Ecto neural progenitor cell (in vitro differentiated cells): ENCODE measurements at places on chromosomes 7 and 10.

GRCh38 chr10:130336617-130337304 is 200.6 kb downstream of the GLRX3 start:
- peak; percentile 50 for DNase-seq

DNA sequence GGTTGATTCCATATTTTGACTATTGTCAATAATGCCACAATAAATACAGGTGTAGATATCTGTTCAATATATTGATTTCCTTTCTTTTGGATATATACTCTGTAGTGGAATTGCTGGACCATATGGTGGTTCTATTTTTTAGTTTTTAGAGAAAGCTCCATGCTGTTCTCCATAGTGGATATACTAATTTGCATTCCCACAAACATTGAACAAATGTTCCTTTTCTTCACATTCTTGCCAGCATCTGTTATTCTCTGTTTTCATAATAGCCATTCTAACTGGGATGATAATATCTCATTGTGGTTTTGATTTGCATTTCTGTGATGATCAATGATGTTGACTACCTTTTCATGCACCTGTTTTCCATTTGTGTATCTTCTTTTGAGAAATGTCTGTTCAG is 973.7 kb downstream of the REEP3 start:
- no peak for DNase-seq

GRCh38 chr7:47818796-47819606 is 129.3 kb downstream of the PKD1L1 start:
- peak; percentile 64 for DNase-seq

DNA sequence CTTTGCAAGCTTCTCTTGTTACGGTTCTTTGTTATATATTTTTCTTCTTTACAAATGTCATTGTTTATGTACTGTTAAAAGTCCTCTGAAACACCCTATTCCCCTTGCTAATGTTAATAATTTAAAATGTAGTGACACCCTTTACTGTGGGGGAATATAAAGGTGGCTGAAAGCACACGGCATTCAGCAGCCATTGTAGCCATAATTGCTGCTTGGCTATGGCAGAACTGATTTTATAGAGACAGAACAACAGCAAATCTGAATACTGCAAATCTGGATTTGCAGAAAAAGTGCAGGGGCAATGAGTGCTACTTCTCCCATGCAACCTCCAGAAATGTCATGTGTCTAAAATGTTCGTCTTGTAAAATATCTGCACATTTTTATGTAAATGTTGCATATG is 3.7 kb upstream of the WASL start:
- no peak for DNase-seq

- DNase-seq: no peak
Observed at GRCh38 chr10:62655337-62655994, 149.1 kb upstream of the ADO start.

DNA sequence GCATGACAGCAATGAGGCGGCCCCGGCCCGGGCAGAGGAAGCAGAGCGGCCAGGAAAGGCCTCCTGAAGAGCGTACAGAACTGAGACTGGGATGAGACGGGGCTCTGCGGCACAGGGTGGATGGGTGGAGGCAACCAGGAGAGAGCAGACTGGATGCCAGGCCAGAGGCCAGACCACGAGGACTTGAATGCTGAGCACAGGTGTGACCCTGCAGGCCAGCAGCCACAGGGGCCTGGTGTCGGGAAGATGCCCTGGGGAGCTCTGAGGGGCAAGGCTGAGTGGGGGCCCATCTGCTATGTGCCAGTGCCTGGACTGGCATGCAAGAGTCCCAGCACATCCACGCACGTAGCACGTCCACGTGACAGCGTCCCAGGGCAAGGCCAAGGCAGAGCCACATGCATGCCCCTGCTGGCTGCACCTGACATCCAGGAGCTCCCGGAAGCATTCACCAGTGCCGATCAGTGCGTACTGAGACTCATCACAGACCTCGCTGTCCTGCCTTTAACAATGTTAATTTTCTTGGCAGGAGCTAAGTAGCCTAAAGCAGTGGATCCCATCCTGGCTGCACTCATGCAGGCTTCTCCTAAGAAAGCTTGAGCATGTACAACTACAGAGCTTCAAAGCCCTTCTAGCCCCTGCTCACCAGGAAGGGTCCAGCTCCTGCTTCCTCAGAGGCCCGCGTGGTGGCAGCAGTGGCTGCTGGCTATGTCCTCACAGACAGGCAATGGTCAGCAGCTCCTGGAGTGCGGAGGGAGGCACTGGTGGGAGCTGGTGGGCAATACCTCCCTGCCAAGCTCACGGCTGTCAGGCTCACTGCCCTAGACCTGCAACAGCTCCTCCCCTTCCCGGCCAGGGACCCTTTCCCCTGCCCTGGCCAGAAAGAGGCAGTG is 18.0 kb downstream of the GRID1 start:
- no peak for DNase-seq

GRCh38 chr10:689452-690371 is at the start of gene DIP2C:
DIP2C (minus strand) TSS chr10:689668; CDS start chr10:689578, 90 bp downstream.
- DNase-seq: peak; percentile 85

DNA sequence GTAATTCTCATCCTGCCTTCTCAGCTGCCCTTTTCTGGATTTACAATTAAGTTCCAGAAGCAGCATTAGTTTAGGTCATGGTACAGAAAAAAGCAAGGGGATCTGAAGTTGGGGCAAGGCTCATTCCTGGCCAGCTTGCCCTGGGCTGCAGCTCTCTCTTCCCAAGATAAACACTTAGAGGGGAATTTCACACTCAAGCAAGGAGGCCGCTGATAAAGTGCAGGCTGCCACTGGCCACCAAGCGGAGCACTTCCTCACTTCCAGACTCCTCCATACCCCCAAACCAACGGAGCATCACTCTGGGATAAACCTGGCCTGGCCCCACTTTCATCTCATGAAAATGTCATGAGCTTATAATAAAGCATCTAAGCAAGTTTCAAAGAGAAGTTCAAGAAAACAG is 445.5 kb upstream of the MKI67 start:
- DNase-seq: no peak

DNA sequence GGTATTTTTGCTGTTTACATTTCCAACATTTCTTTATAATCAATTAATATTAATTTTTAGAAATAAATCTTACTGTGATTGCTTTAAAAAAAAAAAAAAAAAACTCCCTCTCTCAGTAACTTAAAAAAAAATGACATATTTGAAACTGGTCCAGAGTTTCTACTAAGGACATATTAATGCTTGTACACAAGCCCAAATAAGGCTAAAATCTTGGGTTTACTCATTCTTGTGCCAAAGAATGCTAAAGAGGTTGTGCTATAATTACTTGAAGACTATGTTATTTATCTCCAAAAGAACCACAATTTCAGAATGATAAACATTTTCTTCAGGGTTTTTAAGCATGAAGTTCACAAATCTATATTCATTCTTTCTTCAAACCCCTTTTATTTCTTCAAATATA is 39.4 kb upstream of the PHF14 start:
- no peak for DNase-seq

DNA sequence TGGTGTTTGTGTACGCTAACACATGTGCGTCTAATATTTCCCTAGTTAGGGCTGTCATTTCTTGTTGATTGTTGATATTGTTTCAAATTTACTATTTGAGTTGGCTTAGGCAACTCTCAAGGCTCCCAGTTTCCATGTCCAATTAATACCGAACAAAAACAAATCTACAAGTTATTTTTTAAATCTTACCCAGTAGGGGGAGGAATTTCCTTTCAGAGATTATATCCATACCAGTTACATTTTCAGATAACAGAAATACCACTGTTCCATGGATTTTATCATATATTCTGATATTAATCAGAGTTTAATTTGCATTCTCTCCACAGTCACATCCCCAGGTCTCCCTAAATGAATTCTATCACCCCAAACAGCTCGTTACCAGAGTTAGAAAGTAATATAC is 7.2 kb upstream of the AKR1B10 start:
- no peak for DNase-seq

DNA sequence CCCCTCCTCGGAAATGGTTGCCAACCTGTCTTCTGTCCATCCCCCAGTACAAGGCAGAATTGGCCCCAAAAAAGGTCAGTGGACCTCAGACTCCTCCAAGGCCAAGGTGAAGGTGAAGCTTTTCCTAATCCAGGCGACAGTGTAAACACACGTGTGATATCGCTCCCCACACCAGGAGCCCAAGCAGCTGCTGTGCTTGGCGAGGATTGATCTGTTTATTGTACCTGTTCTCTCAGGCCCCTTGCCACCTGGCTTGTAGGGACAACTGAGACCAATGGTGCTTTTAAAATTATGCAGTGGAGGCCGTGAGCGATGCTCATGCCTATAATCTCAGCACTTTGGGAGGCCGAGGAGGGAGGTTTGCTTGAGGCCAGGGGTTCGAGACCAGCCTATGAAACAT is 66.1 kb upstream of the GTF2IRD1 start:
- no peak for DNase-seq

DNA sequence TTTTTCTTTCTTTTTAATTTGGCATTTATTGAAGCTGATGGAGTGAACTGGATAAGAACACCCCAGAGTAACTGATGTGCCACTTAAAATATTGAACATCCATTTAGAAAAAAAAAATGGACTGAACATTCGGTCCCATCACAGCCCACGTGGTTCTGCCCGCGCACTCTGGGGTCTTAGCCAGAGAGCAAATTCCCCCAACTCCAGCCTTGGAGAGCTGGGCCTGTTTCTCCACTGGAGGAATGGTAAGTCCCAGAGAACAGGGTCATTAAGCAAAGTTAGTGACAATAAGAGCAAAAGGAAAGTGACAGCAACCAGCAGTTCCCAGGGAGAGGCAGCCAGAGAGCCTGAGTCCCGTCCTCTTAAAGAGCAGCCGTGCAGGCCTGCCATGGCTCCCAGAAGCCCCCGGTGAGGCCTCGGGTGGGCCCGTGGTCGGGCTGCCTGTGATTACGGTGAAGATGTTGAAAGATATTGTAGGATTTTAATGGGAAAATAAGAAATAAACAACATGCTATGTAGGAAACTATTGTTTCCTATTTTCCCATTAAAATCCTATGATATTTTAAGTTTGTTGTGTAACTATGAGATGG is 487.9 kb upstream of the MKI67 start:
- DNase-seq: no peak

GRCh38 chr7:96136600-96137239 is 185.2 kb downstream of the SLC25A13 start:
- DNase-seq: no peak

DNA sequence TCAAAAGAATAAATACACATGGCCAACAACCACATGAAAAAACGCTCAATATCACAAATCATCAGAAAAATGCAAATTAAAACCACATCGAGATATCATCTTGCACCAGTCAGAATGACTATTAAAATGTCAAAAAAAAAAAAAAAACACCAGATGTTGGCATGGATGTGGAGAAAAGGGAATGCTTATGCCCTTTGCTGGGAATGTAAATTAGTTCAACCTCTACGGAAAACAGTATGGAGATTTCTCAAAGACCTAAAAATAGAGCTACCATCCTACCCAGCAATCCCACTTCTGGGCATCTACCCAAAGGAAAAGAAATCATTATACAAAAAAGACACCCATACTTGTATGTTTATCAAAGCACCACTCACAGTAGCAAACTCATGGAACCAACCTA is 45.0 kb upstream of the DIP2C start:
- DNase-seq: no peak

GRCh38 chr7:121941830-121942229 is 68.9 kb downstream of the PTPRZ1 start:
- no peak for DNase-seq

DNA sequence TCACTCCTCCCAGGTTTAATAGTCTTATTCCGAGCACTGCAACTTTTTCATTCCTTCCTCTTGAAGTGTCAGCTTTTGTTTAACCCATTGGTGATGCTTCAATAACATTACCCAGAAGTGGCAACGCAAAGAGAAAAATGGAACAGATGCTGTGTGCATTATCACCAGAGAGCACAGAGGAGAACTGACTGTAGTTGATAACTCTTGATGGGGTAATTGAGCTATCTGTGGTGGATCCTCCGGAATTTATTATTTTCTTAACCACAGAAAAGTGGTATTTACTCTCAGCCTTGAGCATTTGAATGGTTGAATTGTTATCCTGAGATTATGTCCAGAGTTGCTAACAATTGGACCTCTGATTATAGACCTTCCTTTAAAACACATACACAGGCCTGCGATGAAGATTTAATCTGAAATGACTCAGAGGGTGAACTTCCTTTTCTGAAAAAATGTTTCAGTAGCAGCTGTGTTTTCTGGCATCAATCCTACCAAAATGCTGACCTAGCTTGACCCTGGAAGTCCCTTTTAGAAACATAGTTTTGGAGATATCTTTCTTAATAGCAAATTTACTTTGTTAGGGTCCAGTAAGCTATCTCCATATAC is 1584.4 kb upstream of the LRRTM3 start:
- DNase-seq: no peak

DNA sequence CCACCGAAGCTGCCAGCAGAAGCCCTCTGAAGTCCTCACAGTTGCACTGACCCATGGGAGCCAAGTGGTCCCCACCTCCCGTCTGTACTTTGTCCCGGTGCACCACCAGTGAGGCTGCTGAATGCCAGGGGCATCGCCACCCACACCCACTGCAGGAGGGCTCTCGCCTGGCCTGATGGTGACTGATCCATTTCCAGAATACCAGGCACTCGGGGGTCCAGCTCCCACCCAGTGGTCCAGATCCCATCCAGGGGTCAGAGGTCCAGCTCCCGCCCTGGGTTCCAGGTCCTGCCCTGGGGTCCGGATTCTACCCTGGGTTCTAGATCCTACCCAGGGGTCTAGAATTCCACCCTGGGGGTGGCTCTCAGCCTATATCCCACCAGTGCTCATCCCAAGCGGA is 9.1 kb upstream of the JAKMIP3 start:
- DNase-seq: no peak

- DNase-seq: no peak
Observed at GRCh38 chr10:11724938-11725776, 17.0 kb upstream of the ECHDC3 start.

DNA sequence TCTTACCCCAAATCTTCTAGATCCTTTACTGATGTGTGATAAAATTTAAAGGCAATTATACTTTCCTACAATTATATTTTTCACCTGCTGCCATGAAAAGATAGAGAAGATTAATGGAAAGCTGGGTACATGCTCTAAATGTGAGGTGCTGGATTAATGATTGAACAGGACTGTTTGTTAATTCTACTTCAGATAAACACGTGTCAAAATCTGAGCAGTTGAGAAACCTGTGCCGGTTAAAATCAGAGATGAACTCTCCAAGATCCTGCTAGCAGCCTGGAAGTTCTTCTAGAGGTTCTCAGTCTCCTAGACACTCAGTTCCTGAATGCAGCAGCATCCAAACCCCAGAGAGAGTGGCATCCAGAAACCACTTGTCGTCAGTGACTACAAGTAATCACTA is 69.2 kb downstream of the INHBA start:
- no peak for DNase-seq

GRCh38 chr7:75878312-75878768 is 494 bp upstream of the RHBDD2 start:
- no peak for DNase-seq

- no peak for DNase-seq
Observed at GRCh38 chr10:63140077-63140476, 6.9 kb downstream of the NRBF2 start.
